ENCODE measurements at places on chromosomes 3 and 15.

- peak; percentile 56 for DNase-seq
These were observed 63.1 kb upstream of the GOLGA6B start for GRCh38 chr15:72591361-72591760.

GRCh38 chr3:178505832-178506231 is 30.4 kb upstream of the KCNMB2 start:
- no peak for DNase-seq

GRCh38 chr3:169822540-169822939 is 9.8 kb upstream of the LRRC34 start:
- DNase-seq: no peak

DNA sequence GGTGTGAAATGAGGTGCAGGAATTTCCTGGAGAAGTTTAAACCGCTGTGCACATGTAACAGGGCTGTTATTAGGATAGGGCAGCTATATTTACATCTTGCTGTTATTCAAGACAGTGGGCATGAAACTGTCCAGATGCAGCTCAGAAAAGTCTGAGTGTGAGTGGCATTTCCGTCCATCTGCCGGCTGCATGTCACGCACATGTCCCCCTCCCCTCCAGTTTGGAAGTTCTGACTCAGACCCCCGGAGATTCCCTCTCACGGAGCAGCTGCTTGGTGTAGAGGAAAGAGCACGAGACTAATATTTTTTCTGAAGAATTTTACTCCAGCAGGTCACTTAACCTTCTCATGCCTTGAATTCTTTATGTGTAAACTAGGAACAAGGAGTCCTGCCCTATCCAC is 69.8 kb downstream of the FEM1B start:
- DNase-seq: peak; percentile 80

DNA sequence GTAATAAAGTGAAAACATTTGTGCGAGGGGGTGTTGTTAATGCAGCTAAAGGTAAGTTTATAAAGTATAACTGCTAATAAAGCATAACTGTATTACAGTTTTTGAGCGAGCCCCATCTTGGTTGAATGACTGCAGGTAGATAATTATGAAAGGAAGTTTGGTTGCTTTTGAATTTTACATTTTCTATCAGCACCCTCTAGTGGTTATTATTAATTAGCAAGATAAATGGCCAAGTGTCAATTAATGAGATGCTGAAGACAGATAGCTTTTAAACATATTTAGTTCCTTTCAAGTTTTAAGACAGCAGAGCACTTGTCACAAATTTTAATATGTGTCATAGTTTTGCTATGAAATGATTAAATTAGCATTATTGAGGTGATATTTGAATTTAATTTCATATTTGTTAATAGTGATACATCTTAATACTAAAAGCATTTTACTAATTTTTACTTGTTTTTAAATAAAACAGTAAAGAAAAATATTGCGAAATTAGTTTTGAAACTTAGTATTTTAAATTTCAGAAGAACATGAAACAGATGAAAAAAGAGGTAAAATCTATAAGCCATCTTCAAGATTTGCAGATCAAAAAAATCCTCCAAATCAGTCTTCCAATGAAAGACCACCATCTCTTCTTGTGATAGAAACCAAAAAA is 15.1 kb downstream of the U2SURP start:
- peak; percentile 10 for DNase-seq

- DNase-seq: peak; percentile 51
These were observed 267.5 kb upstream of the NR2E3 start for GRCh38 chr15:71542836-71543235.

GRCh38 chr3:51389423-51390183 is 1.5 kb upstream of the RBM15B start:
- DNase-seq: peak; percentile 47

DNA sequence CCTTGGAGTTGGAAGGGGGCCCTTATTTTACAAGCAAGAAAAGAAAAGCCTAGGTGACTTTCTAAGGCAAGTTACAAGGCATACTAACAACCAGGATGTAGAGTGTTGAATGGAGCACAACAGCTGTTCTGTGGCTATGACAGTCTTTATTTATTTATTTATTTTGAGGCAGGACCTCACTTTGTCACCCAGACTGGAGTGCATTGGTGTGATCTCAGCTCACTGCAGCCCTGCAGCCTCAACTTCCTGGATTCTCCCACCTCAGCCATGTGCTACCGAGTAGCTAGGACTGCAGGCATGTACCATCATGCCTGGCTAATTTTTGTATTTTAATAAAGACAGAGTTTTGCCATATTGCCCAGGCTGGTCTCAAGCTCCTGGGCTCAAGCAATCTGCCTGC is 973.4 kb downstream of the ROBO1 start:
- no peak for DNase-seq

GRCh38 chr3:112654979-112655378 is 14.0 kb upstream of the CCDC80 start:
- DNase-seq: no peak

DNA sequence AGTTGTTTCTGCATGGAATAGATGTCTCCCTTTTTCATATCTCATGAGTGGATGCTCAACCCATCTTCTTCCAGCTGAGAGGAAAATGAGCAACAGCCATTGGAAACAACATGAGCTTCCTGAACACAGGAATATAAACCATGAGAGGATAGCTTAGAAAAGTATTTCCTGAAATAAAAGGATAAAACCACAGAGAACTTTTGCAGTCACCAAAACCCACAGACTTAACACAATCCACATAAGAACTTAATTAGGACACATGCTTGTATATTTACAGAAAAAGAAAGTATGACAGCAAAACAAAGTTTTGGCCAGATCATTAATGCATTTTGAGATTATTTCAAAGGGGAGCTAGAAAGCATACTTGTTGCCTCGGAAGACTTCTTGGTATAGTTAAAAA is 180.5 kb upstream of the RASGRP1 start:
- DNase-seq: peak; percentile 90

- DNase-seq: peak; percentile 94
These were observed 24.5 kb downstream of the MB21D2 start for GRCh38 chr3:192892981-192893700.

DNA sequence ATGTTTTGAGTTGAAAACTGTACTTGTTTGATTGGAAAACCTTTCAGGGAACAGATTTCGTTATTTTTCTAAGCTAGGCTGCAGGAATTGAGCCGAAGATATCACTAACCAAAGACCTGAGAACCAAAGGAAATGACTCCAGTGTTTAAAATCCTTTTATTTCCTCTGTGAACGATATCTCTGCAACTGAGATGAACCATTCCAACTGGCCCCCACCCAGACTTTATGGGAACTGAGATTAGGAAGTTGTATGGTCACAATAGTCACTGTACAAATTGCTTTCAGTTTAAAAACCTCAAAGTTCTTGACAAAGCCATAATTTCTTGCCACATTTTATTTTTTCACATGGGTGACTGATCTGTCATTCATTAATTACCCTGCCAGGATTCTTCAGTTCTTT is 232.4 kb downstream of the RBMS3 start:
- peak; percentile 70 for DNase-seq
